Liver (tissue), 10 donors: ENCODE measurements at places on chromosomes 3 and 15.

GRCh38 chr3:1200371-1200770 is 107.5 kb downstream of the CNTN6 start:
- no peak for DNase-seq

DNA sequence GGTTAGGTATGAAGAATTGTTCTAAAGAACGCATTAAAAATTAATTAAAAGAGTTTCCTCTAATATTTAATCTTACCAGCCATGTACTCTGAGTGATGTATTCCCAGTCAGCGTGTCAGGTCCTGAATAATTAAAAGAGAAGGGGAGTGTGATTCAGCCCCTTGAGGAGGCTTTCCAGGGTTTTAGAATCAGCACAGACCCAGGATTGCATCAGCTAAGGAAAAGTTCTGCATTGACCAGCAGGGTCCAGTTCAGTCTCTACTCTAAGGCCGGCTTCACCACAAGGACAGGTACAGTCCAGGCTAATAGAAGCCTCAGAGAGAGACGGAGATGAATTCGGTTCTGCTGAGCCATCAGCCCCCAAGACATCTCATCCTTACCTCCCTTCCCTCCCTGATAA is 499.5 kb upstream of the PROK2 start:
- DNase-seq: no peak

GRCh38 chr3:50815844-50816243 is 141.1 kb downstream of the DOCK3 start:
- no peak for DNase-seq

DNA sequence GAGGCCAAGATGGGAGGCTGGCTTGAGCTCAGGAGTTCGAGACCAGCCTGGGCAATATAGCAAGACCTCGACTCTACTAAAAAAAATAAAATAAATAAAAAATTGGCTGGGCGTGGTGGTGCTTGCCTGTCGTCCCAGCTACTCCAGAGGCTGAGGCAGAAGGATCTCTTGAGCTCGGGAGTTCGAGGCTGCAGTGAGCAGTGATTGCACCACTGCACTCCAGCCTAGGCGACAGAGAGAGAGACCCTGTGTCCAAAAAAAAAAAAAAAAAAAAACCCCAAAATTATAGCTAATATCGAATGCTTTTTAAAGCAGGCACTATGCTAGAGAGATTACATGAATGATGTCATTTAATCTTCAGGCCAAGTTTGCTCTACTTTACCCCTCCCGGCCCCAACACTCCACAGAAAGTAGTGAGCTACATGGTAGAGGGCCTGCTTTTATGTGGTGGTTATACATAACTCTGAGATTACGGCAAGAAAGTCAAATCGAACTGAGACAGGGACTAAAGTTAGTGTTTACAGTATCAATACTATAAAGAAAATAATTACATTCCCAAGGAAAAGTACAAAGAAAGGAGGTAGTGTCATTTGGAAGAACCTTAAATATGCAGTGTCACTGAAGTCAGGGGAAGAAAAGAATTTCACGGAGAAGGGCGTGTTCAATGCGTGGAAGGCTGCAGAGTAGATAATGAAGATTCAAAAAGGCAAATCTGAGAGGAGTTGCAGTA is 1.1 kb downstream of the ADPGK start:
- no peak for DNase-seq

DNA sequence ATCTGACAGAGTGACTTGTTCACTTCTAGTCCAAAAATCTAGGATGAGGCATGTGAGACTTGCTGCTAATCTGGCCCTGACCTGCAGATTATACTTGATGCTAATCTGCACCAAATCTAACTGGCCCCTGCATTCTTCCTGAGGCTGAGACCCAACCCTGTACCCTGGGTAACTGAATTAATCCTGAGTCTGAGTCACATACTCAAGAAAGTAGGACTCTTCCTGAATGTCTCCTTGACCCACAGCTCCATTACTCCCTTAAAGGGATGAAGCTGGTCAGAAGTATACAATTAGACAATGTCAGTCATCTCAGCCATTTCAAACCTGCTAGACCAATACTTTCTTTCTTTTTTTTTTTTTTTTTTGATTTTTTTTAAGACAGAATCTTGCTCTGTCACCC is 25.5 kb downstream of the PTPN9 start:
- DNase-seq: no peak

GRCh38 chr3:45087155-45087554 is 59.0 kb downstream of the CDCP1 start:
- DNase-seq: no peak

GRCh38 chr15:44010089-44010488 is 183.3 kb downstream of the WDR76 start:
- no peak for DNase-seq

DNA sequence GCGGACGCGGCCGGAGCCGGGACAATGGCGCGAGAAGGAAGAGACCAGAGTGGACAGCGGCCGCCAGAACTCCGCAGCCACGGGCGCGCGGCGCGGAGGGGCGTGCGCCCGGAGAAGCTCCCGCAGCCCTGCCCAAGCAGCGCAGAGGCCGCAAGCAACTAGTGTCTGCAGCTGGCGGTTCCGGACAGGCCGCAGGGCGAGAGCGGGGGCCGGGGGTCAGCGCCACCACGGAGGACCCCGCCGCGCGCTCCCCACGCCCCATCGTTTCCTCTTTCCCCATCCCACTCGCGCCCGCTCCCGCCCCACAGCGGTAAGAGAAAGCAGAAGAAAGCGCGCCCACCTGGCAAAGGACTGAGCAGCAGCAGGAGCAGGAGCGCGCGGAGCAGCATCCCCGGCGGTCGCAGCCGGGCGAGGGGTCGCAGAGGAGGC is 440 bp downstream of the PRTG start:
- DNase-seq: no peak

GRCh38 chr3:178810181-178810580 is 261.4 kb downstream of the ZMAT3 start:
- no peak for DNase-seq

DNA sequence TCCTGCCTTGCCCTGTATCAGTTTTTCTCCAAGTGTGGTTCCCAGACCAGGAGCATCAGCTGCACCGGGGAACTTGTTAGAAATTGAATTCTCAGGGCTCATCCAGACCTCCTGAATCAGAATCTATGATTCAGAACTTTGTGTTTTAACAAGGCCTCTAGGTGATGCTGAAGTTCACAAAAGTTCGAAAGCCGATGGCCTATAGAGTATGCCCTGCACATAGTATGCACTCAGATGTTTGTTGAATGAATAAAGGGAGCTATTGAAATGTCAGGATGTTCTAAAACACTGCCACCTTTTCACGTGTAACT is 664 bp upstream of the LARP6 start:
- DNase-seq: no peak

GRCh38 chr3:155946178-155946577 is 75.7 kb downstream of the GMPS start:
- DNase-seq: no peak

- no peak for DNase-seq
Observed at GRCh38 chr15:89828281-89829145, 13.9 kb upstream of the ANPEP start.

GRCh38 chr3:198051836-198052235 is 91.8 kb downstream of the LMLN start:
- DNase-seq: no peak

DNA sequence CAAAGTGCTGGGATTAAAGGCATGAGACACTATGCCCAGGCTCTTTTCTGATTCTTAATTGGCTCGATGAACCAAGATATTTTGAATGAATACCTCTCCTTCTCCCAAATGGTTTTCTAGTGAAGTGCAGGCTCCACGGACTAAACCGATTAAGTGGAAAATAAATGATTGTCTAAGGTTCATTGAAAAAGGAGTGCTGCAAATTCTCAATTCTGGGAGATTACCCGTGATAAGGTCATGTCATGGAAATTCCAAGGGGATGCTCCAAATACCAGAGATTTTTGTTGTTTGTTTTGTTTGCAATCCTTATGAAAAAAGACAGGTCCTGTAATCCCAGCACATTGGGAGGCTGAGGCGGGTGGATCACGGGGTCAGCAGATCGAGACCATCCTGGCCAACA is 406.9 kb upstream of the TBL1XR1 start:
- DNase-seq: no peak

GRCh38 chr3:167300207-167300606 is 79.9 kb downstream of the ZBBX start:
- DNase-seq: no peak

GRCh38 chr3:29436612-29437323 is 155.9 kb downstream of the RBMS3 start:
- DNase-seq: no peak

- no peak for DNase-seq
Observed at GRCh38 chr3:155418407-155418806, 124.9 kb upstream of the STRIT1 start.

GRCh38 chr15:79620112-79620857 is 188.1 kb downstream of the MINAR1 start:
- no peak for DNase-seq

DNA sequence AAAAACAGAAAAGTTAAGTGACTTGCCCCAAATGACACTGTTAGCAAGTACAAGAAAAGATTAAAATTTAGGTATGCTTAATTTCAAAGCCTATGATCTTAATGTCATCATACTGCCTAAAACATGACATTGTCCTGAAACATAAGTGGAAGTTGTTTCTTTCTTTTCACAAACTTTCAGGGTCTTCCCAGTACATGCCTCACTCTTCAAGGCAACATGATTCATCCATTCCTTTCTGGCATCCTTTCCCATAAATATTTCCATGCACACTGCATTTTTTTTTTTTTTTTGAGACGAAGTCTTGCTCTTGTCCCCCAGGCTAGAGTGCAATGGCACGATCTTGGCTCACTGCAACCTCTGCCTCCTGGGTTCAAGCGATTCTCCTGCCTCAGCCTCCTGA is 42.5 kb upstream of the KPNA4 start:
- no peak for DNase-seq

DNA sequence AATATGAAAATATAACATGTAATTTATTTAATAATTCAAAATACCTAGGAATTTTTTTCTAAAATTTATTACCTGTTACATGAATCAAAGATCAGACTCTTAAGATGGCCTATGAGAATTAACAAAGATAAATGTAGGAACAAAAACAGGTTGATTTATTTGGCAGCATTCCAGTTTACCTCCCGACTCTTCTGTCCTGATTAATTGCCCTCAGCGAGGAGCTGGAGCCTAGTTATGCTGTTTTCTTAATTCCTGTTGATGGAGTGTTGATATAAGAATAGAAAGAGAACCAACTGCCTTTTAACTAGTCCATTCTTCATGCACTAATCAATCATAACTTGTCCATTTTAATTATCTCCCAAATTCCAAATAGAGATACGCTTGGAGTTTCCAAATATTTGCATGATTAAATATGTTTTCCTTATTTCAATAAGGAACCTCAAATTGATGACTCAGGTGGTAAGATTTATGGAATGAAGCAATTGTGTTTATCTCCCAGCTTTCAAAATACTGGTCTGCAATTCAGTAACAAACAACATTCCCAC is 10.6 kb upstream of the CPB1 start:
- DNase-seq: no peak

- DNase-seq: no peak
Observed at GRCh38 chr15:64560998-64561397, 100.6 kb downstream of the ZNF609 start.

DNA sequence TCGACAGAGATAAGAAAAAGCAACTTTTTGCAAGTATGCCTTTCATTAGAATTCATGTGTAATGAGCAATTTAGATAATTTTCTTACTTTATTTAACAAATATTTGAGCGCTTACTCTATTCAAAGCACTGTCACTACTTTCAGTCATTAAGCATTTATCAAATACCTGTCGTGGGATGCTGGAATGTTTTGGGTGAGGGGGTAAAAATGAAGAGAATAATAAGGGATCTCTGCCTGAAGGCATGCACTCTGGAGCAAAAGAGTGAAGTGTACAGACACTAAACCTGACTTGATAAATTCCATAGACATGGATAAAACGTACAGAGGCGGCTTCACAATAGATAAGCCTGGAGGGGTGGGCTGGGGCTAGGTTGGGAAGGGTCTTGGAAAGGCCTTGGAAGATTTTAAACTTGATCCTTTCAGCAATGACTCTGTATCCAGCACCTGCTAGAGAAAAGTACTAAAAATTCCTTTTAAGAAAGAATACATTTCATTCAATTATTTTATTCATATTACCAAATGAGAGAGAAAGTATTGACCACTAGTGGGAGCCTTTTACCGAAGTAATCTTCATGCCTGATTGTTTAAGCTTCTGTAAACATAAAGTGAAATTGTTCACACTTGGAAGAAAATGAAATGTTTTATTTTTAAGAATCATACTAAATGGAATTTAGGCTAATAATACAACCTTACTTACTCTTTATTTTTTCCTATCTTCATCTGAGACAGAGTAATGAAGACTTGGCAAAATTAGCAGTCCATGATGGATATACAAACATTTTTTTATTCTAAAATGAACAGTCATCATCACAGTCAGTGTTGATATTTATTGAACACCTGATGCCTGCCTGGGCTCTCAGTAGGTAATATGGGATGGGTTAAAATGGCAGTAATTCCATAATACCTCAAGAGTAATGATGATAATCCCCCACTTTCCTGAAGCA is 113.2 kb downstream of the PPP2R3A start:
- DNase-seq: no peak
